ENCODE measurements at places on chromosomes 12 and 14. TPM values are rescaled to one million over a fixed set of nuclear protein-coding genes. Genes with fewer than 3 reads are reported as not detected.

The TDRD9 gene
- 3.0 TPM for total RNA-seq

The LACRT gene
- not detected for total RNA-seq

The TAS2R31 gene
- total RNA-seq: 6.8 TPM

The OSBPL8 gene
- 53.1 TPM for total RNA-seq

The CCDC177 gene
- not detected for total RNA-seq
